IMR-90 (cell line): ENCODE measurements at places on chromosomes 13 and 19. TPM values are rescaled to one million over a fixed set of nuclear protein-coding genes. Genes with fewer than 3 reads are reported as not detected.

DNA sequence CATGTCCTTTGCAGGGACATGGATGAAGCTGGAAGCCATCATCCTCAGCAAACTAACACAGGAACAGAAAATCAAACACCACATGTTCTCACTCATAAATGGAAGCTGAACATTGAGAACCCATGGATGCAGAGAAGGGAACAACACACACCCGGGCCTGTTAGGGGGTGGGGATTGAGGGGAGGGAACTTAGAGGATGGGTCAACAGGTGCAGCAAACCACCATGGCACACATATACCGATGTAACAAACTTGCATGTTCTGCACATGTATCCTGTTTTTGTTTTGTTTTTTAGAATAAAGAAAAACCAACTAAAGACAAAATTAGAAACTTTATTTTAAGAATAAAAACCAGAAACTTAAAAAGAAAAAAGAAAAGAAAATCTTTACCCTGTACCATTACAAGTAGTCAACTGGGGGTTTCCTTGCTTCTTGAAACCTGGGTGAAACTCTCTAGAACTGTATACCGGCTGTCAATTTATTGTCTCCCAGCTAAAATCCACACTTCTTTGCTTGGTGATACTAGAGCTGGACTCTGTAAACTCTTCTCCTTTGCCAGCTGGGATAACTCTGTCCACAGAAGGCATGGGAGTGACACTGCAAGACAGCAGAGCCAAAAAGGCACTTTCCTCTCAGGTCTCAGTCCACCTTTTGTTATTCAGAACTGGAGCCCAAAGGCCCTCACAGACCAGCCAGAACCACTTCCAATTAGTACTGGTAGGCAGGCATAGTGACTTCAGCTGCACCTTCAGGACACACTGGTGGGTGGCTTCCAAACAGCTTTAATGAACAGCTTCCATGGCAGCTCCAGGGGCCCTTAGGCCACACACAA lies 9.0 kb downstream of the MICU2 start:
- no peak overlapping the region for H3K4me3 ChIP-seq
- H3K27ac ChIP-seq: no peak overlapping the region
- DNase-seq: no peak
- no peaks in the 10 kb centered on the region for H3K4me1 ChIP-seq
- no peaks in the 10 kb centered on the region for H3K27me3 ChIP-seq

GRCh38 chr13:40348096-40348679 lies 318.3 kb downstream of the FOXO1 start:
- no peak overlapping the region for H3K27ac ChIP-seq
- H3K4me1 ChIP-seq: no peaks in the 10 kb centered on the region
- no peaks in the 10 kb centered on the region; the same call in 1 of the 2 replicates for H3K27me3 ChIP-seq
- no peak overlapping the region for H3K4me3 ChIP-seq

GRCh38 chr19:48329167-48329891 lies 4.0 kb downstream of the EMP3 start:
- H3K27ac ChIP-seq: peak overlapping the region; percentile 11; the same call in 1 of the 2 replicates
- H3K4me1 ChIP-seq: peaks cover 20% of the 10 kb centered on the region
- H3K27me3 ChIP-seq: no peaks in the 10 kb centered on the region
- DNase-seq: peak; percentile 59

DNA sequence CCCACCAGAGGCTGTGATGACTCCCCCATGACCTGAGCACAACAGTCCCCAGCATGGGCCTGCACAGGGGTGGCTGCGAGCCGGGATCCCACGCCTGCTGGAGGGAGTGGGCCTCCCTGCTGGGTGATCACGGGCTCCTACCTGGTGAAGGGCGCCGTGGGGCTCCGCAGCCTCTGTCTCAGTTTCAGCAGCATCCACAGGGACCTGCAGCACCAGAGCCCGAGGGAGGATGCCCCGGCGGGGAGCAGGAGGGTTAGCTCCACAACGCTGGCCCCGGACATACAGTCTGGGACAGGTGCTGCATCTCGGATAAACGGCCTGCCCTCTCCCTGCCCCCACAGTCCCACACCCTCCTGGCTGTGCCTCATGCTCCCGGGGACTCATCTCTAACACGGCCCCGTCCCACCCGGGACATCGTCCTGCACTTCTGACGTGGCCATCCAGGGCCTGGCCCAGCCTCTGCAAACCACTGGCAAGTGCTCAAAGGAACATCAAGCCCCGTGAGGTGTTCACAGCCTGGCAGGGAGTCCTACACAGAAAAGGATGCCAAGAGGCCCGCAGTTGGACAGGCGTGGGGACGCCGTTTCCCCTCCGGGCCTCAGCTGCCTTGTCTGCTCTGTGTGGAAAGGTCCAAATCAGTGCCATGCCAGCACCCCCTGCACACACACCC lies 10.5 kb downstream of the PEX11G start:
- H3K36me3 ChIP-seq: peaks cover 1% of the 10 kb centered on the region; the same call in 1 of the 2 replicates
- no peak overlapping the region for H3K4me3 ChIP-seq
- no peaks in the 10 kb centered on the region for H3K27me3 ChIP-seq
- no peak overlapping the region for H3K27ac ChIP-seq
- peaks cover 2% of the 10 kb centered on the region; the same call in 1 of the 2 replicates for H3K4me1 ChIP-seq
- no peak for DNase-seq

DNA sequence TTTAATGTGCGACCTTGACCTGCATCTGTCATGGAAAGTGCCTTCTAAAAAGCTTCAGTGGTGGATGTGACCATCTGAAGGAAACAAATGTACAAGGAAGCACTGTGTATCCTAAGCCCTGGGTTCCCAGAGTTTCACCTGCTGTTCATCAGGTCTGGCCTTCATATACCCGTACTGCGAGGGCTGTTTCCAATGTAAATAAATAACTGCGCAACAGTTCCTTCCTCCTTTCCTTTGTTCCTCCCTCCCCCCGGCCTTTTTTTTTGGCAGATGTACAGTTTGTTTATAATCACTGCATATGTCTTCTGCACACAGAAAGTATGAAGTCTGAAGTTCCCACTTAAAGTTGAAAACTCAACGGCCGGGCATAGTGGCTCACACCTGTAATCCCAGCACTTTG lies 5.2 kb downstream of the FAAP24 start:
- H3K36me3 ChIP-seq: peaks cover 3% of the 10 kb centered on the region; the same call in 1 of the 2 replicates
- peak; percentile 36 for DNase-seq
- no peaks in the 10 kb centered on the region for H3K27me3 ChIP-seq
- H3K27ac ChIP-seq: no peak overlapping the region
- 0 out of 2 replicates have a peak, but pooled peaks cover 1% of the 10 kb centered on the region for H3K4me1 ChIP-seq

The DIRAS1 gene
- 1.4 and 2.5 TPM in 2 replicates for total RNA-seq

The SACS gene
- total RNA-seq: 121 and 174 TPM in 2 replicates

The CBLC gene
- not detected in 2 replicates for total RNA-seq

The TEX26 gene
- total RNA-seq: not detected in 2 replicates

The FBN3 gene
- total RNA-seq: not detected in 2 replicates
